AG04449 (cell line): ENCODE measurements at places on chromosomes 16 and 17.

DNA sequence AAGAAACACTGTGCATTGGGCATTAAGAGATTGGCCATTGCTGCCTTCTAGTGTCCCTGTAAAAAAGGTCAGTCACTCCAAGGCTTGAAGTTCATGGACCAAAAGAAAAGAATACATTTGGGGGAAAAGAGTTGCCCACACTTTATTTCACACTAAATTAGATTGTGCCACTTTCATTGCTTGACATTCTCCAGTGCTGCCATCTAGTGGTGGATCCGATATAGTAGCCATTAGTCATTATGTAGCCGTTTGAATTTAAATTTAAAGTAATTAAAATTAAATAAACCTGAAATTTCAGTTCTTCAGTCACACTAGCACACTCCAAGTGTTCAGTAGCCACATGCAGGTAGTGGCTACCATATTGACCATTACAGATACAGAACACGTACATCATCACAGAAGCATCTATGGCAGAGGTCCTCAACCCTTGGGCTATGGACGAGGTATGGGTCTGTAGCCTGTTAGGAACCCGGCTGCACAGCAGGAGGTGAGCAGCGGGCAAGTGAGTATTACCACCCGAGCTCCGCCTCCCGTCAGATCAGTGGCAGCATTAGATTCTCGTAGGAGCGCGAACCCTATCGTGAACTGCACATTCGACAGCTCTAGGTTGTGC is 21.9 kb upstream of the CDH5 start:
- no peak for DNase-seq

DNA sequence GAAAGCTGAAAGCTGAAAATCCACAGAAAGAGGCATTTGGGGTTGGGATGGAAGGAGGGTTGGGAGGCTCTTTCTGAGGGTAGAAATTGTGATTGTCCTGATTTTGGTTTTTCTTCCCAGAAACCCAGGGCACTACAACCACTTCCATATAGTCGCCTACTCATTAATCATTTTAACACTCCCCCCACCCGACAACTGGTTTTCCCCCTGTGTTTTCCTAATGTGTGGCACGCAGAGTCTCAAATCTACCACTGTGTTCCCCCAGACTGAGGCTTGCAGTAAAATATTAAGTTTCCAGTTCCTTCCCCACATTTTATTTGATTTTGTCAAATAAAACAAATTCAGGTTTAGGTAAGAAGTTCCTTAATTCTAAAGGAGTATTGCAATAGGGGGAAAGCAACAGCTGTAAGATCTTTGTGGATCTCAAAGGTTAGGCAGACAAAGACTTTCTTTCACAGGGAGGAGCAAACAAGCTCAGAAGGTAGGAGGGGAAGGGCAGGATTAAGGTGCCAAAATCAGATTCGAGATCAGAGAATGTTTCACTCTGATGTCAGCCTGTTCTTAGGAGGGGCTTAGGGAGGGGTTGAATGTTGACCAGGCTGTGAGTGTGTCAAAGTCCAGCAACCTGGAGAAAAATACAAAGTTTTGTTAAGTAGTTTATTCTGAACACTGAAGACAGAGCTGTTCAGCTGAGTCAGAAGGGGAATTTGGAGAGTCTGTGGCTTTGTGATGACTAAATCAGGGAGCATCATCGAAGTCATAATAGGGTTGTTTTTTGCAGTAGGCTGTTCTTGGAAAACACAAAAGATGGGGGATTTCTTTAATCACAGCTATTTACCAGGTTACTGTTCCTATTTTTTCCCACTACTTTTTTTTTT is 3.6 kb downstream of the ZNF267 start:
- DNase-seq, result peak; percentile 65

DNA sequence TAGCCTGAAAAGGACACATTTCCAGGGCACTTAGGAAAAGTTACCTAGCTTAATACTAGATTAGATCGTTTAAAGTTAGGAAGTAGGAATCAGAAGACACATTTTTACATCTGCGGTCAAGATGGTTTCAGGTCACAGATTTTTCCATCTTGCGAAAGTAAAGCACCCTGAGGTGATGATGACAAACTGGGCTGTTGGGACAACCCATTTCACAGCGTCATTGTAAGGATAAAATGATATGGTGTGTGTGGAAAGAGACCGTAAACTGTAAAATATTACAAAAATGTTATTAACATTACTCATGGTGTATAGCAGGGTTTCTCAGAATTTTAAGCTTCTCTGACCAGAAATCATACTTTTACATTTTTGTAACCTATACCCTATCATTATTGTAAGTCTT is 10.1 kb upstream of the MAP2K6 start:
- DNase-seq, result peak; percentile 17

- DNase-seq, result no peak
Measured at GRCh38 chr16:81785138-81785924, 6.2 kb downstream of the PLCG2 start.

- no peak for DNase-seq
Measured at GRCh38 chr17:77807746-77808441, 150.6 kb upstream of the TNRC6C start.

DNA sequence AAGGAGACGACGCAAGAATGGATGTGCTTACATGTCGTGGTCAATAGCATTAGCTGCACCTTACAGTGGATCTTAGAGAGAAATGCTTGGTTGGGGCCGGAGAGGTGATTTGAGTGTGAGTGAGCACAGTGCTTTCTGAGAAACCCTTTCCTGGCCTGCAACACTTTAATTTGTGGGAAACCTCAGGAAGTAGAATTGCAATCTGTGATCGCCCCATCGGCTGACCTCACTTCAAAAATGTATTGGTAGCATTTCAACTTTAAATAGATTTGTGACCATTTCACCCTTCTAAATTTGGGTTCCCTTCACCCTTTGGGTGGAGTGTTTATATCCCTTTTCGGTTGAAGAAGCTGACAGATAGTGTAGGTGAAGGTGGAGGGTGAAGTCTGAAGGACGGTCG is 13.2 kb downstream of the PRKCB start:
- no peak for DNase-seq

GRCh38 chr17:27495460-27495859 is 39.2 kb downstream of the KSR1 start:
- DNase-seq, result no peak

DNA sequence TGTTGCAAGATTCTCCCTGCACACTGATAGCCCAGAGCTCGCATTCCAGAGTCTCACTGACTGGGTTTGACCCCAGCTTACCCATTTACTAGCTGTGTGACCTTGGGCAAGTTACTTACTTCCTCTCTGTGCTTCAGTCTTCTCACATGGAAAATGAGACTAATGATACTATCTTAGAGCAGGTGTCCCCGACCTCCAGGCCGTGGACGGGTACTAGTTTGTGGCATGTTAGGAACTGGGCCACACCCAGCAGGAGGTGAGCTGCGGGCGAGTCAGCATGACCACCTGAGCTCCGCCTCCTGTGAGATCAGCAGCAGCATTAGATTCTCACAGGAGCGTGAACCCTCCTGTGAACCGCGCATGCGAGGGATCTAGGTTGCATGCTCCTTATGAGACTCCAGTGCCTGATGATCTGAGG is 15.8 kb downstream of the ANKFY1 start:
- no peak for DNase-seq

DNA sequence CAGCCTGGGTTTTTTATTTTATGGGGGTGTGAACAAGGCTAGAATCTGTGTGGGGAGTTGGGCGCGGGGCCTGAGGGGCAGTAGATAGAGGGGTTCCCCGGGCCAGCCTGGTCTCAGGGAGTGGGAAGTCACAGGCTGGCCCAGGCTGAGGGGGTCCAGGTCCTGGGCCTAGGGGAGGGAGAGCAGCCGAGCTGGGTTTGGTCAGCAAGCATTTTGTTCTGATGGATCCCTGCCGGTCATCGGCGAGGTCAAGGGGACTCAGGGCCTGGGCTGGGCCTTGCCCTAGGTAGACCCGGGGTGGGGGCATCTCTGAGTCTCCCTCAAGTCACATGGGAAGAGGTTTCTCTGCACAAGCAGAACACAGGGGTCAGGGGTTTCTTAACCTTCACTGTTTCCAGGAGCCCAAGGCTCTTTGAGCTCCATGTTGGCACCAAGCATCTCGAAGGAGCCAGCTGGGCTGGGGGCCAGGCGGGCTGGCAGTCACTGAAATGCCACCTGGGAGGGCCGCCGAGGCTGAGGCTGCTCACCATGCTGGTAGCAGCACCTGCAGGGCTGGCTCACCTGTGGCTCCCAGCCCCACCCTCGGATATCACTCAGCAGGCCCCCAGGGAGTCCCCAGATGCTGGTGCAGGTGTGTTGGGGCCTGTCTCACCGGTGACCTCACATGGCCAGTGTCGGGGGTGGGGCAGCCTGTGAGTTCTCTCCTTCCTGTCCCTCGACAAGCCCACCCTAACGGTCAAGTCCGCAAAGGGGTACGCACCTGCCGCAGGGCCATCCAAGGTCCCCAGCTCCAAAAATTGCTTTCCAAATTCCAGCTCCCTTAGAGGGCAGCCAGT is 41.0 kb downstream of the SLC7A5 start:
- no peak for DNase-seq

DNA sequence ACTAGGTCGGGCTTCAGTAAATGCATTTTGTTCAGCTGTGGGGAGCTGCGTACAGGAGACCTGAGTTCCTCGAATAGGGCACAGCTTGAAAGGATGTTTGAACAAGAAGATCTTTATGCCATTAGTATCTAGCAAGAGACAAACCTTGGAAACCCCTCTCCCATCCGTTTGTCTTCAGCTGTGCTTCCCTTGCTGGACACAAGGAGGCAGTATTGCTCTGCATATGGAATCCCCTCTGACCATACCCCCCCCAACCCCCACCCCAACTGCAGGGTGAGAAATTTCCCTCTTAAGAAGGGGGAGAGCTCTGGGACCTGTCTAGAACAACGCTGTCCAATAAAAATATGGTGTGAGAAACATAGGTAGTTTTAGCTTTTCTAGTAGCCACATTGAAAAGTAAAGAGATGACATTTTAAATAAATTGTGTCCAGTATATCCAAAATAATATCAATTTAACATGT is 1.6 kb downstream of the MRM1 start:
- no peak for DNase-seq

DNA sequence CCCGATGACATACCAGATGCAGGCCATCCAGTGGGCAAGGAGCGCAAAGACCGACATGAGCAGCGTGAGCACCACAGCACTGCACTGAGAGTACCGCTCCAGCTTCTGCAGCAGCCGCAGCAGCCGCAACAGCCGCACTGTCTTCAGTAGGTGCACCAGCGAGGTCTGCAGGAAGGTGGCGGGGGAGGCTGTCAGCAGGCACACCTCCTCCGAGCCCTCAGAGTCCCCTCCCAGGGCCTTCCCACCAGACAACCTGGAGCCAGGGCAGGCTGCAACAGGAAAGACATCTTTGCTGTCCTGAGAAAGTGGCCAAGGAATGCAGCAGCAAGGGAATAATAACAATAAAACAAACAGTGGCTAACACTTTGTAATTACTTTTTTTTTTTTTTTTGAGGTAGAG is 9.1 kb downstream of the KCNH4 start:
- no peak for DNase-seq

DNA sequence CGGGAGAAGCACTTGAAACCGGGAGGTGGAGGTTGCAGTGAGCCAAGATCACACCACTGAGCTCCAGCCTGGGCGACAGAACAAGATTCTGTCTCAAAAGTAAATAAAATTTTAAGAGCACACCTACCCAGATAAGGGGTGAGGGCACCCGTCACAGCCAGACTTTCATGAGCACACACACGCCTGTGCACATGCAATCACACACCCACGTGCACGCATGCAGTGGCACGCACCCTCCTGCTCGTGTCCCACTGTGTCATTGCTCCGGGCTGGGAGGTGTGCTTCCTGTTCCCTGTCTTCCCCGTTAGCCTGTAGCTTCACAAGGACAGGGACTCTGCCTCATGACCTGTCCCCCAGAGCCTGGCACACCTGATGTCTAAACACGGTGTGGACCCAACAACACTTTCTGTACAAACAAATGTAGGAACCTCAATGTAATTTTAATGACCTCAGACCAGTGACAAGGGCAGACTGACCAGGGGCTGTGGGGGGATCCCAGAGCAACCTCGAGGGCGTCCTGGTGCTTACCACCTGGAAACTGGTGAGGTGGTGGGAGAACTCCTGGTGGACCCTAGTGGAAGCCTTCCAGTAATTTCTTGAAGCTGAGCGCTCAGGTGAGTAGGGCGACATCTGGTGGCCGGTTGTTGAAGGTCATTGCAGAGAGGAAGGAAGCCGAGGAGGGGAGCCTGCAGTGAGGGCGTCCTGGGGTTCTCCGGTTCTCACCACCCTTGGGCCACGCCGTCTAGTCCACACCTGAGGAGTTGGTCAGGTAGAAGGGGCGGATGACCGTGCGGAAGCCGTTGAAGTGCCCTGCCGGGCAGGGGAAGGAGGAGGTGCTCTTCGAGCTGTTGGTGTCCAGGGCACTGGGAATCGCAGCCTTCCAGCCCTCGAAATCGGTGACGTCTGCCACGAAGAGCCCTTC is 8.6 kb downstream of the LGALS3BP start:
- no peak for DNase-seq

GRCh38 chr17:55446581-55447205 is 25.1 kb upstream of the MMD start:
- no peak for DNase-seq

- no peak for DNase-seq
Measured at GRCh38 chr16:85328676-85329058, 216.4 kb upstream of the CIBAR2 start.

DNA sequence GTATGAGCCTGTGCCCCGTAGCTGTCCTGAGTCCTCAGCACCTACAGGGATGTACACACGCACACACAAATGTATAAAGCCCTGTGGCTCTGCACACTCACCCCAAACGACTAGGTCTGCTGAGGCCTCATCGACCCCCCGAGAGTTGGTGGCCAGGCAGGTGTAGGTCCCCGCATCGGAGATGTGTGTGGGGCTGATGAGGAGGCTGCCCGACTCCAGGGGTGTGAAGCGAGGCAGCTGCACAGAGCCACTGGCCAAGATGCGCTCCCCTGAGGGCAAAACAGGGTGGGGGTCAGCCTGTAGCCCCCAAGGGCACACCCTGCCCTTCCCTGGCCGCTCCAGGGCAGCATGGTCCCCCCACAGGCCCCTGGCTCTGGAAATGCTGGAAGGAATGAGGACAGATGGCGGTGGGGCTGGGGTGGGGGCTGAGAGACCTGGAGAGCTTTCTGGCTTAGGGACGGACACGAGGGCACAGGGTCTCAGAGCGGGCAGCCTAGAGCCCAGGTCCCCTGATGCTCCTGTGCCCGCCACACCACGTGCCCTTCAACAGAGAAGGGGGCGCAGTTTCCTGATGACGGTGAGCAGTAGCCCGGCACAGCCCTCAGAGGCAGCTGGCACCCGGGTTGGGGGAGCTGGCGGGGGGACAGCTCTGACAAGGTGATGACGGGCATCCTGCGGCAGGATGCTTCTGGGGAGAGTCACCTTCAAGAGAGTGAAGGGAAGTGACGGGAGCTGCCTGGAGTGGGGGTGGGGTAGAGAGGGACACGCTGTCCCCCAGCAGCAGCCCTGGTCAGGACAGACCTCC is 119.8 kb upstream of the CDC42EP4 start:
- no peak for DNase-seq
